ENCODE measurements at places on chromosomes 4 and X.

DNA sequence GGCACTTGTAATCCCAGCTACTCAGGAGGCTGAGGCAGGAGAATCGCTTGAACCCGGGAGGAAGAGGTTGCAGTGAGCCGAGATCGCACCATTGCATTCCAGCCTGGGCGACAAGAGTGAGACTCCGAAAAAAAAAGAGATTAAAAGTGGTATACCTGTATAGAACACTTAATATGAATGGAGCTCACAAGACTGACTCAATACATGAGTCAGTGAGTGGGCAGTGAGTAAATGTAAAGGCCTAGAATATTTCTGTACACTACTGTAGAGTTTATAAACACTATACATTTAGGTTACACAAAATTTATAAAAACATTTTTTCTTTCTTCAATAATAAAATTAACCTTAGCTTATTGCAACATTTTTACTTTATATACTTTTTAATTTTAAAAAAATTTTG is 93.8 kb downstream of the CENPC start:
- no peak for DNase-seq

GRCh38 chr4:159142241-159142640 is 39.4 kb downstream of the RAPGEF2 start:
- DNase-seq = no peak

- DNase-seq = no peak
These were observed 54.7 kb downstream of the SLITRK4 start for GRCh38 chrX:143581240-143581639.

DNA sequence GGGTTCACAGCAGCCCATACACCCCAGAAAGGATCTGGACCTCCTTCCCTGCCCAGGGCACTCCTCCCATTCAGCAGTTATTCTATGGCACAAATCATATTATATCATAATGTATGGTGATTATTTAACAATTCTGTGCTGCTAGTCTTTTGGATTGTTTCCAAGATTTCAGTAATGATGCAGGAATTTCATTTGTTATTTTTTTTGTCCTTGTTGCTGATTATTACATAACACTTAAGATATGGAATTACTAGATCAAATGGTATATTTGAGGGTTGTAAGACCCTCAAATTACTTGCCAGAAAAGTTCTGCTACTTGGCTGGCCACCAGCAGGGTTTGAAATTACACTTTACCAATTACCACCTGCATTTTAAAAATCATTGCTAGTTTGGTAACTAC is 36.4 kb downstream of the QDPR start:
- no peak for DNase-seq

- no peak for DNase-seq
These were observed 829.3 kb upstream of the LCORL start for GRCh38 chr4:18850867-18851266.

- DNase-seq = no peak
These were observed 90.2 kb downstream of the FAM53A start for GRCh38 chr4:1593881-1594345.

DNA sequence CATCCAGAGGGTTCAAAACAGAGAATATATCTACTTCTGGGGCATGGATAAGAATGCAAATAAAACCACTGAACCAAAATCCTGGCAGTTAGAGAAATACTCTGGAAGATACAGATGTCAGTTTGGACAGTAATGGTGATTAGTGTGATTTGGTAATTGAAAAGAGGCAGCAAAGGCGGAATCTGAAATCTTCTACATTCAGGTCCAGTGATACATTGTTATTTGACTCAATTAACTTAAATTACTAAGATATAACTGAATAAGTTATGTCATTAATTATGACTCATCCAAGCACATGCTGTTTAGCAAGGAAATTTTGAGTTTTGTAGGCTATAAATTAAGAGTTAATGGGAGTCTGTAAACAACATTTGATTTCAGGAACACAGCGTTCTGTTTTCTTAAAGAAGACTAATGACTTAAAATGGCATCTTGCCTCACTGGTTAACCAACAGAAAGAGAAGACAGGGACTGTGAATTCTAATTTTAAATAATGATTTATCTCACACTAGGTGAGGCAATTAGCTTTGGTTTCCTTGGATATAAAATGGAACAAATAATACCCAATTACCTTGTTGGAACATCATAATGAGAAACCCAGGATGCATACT is 937.1 kb downstream of the PDHA2 start:
- DNase-seq = no peak
